ENCODE measurements at places on chromosomes 4 and X.
A peak's percentile ranks its signal among the peaks of the same experiment; 100 is the strongest.

GRCh38 chr4:26126143-26126718 lies 194.6 kb upstream of the RBPJ start:
- no peak for DNase-seq

- no peak for DNase-seq
Observed at GRCh38 chr4:165716472-165716871, 156.6 kb upstream of the TLL1 start.

DNA sequence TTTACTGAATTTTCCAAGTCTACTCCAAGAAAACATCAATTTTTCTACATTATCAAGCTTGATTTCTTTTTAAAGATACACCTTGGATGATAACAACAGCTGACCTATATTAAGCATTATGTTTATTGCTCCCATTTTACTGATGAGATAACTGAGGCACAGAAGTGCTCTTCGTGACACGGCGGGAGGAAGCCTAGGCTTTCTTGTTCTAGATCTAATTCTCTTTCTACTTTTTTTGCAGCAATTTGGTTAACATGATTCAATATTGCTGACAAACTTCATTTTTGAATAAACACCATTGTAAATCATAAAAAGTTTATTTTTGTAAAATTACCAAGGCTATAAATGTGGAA lies 33.8 kb downstream of the BBS12 start:
- no peak for DNase-seq

- no peak for DNase-seq
Observed at GRCh38 chrX:147832707-147833348, 78.9 kb upstream of the FMR1 start.

DNA sequence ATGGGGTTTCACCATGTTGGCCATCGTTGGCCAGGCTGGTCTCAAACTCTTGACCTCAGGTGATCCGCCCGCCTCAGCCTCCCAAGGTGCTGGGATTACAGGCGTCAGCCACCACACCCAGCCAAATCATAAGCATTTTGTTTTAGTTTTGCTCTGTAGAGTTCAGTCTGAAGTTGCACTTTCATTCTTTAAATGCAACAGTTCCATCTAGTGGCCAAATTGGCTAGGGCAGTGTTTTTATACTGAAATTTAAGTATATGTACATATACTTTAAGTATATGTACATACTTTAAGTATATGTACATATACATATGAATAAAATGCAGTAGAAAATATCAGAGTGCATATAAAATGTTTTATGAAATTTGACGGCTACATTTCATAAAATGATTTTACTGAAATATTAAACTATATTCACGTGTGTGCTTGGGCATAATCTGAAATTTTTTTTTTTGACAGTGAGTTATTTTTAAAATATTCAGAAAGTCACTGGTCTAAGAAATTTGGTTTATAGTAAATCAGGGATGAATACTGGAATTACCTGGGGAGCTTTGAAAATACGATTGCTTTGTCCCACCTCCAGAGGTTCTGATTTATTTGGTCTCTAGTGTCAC lies 145.5 kb downstream of the NWD2 start:
- peak; percentile 52 for DNase-seq

DNA sequence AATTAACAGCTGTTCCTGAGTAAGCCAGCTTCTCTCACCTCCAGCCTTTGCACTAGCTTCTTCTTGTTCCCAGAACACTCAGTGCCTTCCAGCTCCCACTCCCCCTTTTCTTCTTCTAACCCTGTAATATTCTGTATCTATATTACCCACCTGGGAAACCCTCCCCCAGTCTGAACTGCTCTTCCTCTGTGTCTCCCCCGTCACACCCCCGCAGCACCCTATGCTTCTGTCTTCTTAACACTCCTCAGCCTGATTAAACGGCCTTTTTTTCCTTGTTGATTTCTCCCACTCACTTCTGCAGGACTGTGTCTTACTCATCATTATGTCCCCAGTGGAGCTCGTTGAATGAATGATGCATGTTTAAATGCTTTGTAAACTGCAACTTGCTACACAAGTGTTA lies 9.0 kb upstream of the LONRF3 start:
- no peak for DNase-seq

DNA sequence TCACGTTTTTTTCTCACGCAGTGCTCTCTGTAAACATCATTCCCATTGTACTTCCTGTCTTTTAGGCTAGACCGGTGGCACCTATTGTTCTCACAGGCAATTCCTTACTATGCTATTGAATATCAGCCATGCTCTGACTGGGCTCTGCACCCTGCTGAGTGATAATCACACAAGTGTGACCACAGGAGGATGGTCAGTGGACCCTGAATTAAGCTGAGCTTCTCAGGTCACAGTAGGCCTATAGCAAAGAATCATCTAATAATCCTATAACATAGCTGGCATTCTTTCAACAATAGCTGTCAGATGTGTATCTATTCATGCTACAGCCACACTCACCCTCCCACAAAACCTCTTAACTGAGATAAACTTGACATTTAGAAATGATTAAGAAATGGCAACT lies 2399.8 kb upstream of the TENM3 start:
- no peak for DNase-seq

GRCh38 chrX:6377103-6377764 lies 148.6 kb upstream of the NLGN4X start:
- DNase-seq, result no peak

DNA sequence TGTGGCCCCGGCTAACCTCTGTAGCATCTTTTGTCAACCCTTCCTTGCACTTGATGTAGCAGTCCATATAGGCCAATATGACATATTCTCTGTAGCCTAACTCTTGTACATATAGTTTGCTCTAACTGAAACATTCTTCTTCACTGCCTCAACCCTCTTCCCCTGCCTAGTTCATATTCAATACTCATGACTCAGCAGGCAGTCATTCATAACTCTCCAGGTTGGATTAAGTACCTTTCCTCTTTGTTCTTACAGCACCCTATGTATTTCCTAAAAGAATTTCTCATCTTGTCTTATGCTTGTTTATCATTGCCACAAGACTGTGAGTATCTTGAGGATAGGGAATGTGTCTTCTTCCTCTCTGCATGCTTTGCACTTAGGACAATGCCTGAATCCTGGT lies 76.9 kb downstream of the TMLHE start:
- no peak for DNase-seq
